Memory B cell (primary cell): ENCODE measurements at places on chromosomes 12 and 14.

DNA sequence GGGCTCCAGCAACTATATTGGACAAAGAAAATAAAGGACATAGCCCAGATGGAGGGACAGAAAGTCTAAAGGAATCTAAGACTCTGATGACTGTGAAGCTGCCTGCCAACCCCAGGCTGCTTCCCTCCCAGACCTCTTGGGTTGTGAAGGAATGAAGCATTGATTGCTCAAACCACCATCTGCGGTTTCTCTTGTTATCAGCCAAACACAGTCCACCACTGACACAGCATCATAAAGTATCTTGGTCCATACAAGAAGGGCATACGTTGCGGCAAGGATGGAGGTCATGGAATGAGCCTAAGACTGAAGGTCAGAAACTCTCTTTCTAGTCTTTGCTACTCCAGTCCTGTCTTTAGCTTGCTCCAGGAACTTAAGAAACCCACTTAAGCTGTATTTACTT lies 58.5 kb upstream of the PLXNC1 start:
- H3K4me1 ChIP-seq: no peaks in the 10 kb centered on the region
- H3K36me3 ChIP-seq: no peaks in the 10 kb centered on the region
- H3K27me3 ChIP-seq: peaks cover 10% of the 10 kb centered on the region
- no peak overlapping the region for H3K27ac ChIP-seq
- no peak overlapping the region for H3K4me3 ChIP-seq
- DNase-seq: no peak

DNA sequence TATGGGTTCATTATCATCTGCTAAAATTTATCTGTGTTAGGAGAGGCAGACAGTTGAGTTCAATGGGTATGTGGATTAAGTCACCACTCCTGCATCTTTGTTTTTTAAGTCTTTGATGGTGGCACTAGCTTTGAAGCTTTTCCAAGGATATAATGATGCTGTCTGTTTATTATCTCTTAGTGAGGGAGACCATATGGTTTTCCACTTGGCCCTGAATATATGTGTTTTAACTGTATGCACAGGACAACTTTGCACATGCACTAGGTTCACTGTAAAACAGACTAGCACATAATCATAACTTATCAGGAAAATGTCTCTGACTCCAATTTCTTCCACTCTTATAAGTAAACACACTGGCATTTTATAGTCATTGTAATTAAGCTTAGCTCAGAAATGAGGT lies 8.9 kb downstream of the OR6C74 start:
- no peak for DNase-seq
- no peaks in the 10 kb centered on the region for H3K36me3 ChIP-seq
- H3K4me3 ChIP-seq: no peak overlapping the region
- H3K27ac ChIP-seq: no peak overlapping the region

- H3K36me3 ChIP-seq: no peaks in the 10 kb centered on the region
- no peak overlapping the region for H3K4me3 ChIP-seq
- H3K27me3 ChIP-seq: peaks cover 4% of the 10 kb centered on the region
- no peaks in the 10 kb centered on the region for H3K4me1 ChIP-seq
Measured at GRCh38 chr12:42855362-42855950, 265.9 kb upstream of the PRICKLE1 start.

GRCh38 chr14:59664741-59665140 lies 88.1 kb upstream of the CCDC175 start:
- H3K4me1 ChIP-seq: no peaks in the 10 kb centered on the region
- H3K4me3 ChIP-seq: no peak overlapping the region
- peaks cover 2% of the 10 kb centered on the region for H3K36me3 ChIP-seq
- H3K27me3 ChIP-seq: no peaks in the 10 kb centered on the region
- no peak for DNase-seq

GRCh38 chr14:105857826-105858675 lies 331.7 kb downstream of the TMEM121 start:
- peaks cover 14% of the 10 kb centered on the region for H3K4me1 ChIP-seq
- no peaks in the 10 kb centered on the region for H3K27me3 ChIP-seq
- H3K4me3 ChIP-seq: peak overlapping the region; percentile 90

DNA sequence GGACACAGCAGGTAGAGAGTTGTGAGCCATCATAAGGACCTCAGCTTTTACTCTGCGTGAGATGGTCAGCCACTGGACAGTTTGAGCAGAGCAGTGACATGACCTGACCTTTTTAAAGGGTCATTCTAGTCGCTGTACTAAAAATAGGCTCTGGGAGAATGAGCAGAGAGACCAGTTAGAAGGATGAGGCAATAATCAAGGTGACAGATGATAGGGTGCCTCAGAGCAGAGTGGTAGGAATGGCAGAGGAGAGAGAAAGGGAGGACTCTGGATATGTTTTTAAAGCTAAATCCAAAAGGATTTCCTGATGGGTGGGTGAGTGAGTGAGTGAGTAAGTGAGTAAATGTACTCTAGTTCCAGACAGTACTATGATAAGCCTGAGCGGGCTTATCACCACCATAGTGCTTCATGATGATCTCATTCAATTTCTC lies 83.6 kb upstream of the ARHGAP5 start:
- peak overlapping the region; percentile 14 for H3K27ac ChIP-seq
- peaks cover 9% of the 10 kb centered on the region for H3K27me3 ChIP-seq
- H3K36me3 ChIP-seq: no peaks in the 10 kb centered on the region
